ENCODE measurements at places on chromosomes 11 and 22.

GRCh38 chr11:68751331-68751856, at the start of gene TESMIN:
Gene TESMIN, minus strand, starts transcription at chr11:68751520. Its CDS starts 860 bp downstream, at chr11:68750660.
- DNase-seq: peak; percentile 94

GRCh38 chr11:64743591-64744543, at the start of gene RASGRP2:
Gene RASGRP2, minus strand, starts transcription at chr11:64744142. Its CDS starts 1,276 bp downstream, at chr11:64742866.
- DNase-seq: no peak

GRCh38 chr11:95545116-95545875, 244.3 kb downstream of the FAM76B start:
- DNase-seq: no peak

DNA sequence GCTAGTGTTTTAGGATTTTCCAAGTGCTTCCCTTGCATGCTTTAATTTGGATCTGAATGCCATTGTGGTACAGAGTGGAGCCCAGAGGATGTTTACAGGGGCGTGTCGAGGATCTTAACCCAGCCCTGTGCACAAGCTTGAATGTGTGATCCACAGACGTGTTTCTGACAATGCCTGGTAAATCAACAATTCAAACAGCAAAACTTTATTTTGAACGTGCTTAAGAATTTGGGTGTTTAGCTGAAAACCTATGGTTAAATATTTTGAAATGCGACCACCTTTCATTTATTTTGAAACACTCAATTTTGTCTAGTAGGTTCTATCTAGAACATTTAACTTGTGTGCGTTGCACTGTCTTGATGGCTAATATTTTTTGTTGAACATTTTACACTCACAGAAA, 1.8 kb downstream of the TUBA8 start:
- no peak for DNase-seq

- no peak for DNase-seq
Observed at GRCh38 chr11:111066846-111067245, 178.7 kb upstream of the POU2AF2 start.
